ENCODE measurements at places on chromosomes 6 and 20.

- H3K27ac ChIP-seq = no peak overlapping the region
- no peaks in the 10 kb centered on the region for H3K4me1 ChIP-seq
- DNase-seq = no peak
- peaks cover 6% of the 10 kb centered on the region for H3K36me3 ChIP-seq
- H3K27me3 ChIP-seq = no peaks in the 10 kb centered on the region
- no peak overlapping the region for H3K4me3 ChIP-seq
These were observed 15.5 kb upstream of the SNRNP48 start for GRCh38 chr6:7574500-7574899.

DNA sequence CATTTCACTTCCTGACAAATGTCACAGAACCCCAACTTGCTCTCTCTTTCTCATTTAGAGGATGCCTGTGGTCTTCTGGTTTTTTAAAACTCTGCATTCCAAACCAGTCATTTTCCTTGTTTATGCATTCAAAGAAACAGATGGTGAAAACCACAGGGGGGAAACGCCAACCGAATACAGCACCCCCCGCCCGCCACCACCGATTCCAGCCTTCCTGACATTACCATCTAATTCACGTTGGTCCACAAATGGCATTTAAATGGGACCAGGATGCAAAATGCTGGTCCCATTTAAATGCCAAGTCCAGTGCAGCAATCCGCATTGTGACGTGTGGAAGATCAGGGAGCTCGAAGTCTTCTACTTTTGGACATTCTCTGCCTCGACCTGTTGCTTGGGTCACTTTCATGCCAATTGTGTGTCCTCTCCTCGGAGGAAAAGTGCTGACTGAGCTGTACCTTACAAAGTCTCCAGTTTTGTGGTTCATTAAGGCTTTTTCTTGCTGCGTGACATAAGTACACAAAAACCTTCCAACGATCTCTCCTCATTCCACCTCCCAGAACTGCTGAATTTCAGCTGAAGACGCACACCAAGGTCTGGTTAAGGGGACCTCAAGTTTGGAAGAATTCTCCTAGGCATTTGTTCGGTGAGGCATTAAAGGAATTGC lies 35.8 kb downstream of the NEDD9 start:
- DNase-seq = no peak
- no peaks in the 10 kb centered on the region for H3K27me3 ChIP-seq
- H3K4me1 ChIP-seq = no peaks in the 10 kb centered on the region
- peak overlapping the region; percentile 73 for H3K27ac ChIP-seq
- H3K36me3 ChIP-seq = no peaks in the 10 kb centered on the region
- H3K4me3 ChIP-seq = no peak overlapping the region

DNA sequence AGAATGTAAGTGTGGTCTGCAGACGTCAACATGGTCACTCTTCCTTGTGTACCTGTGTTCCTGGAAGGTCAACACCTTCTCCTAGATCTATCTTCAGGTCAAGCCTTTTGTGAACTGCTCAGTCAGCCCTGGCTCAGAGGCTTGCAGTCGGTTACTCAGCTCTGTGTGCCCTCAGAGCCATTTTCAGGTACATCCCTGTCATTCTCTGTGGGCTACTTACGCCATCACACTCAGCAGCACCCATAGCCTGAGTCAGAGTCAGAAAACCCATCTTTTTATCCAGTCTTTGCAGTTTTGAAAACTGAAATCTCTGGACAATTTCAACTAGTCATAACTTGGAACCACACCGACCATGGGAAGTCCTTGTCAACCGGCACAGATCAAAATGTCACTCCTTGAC lies 35.3 kb downstream of the TGM3 start:
- DNase-seq = no peak
- H3K36me3 ChIP-seq = peaks cover 29% of the 10 kb centered on the region
- no peak overlapping the region for H3K27ac ChIP-seq
- no peaks in the 10 kb centered on the region for H3K27me3 ChIP-seq

- no peak overlapping the region for H3K27ac ChIP-seq
- H3K27me3 ChIP-seq = no peaks in the 10 kb centered on the region
- H3K4me3 ChIP-seq = no peak overlapping the region
- no peak for DNase-seq
- no peaks in the 10 kb centered on the region for H3K36me3 ChIP-seq
- H3K4me1 ChIP-seq = no peaks in the 10 kb centered on the region
These were observed 79.2 kb upstream of the FOXA2 start for GRCh38 chr20:22663528-22664025.

- H3K36me3 ChIP-seq = no peaks in the 10 kb centered on the region
- no peaks in the 10 kb centered on the region for H3K4me1 ChIP-seq
- no peak overlapping the region for H3K27ac ChIP-seq
- H3K4me3 ChIP-seq = no peak overlapping the region
These were observed 77.2 kb downstream of the PFDN4 start for GRCh38 chr20:54284928-54285704.

DNA sequence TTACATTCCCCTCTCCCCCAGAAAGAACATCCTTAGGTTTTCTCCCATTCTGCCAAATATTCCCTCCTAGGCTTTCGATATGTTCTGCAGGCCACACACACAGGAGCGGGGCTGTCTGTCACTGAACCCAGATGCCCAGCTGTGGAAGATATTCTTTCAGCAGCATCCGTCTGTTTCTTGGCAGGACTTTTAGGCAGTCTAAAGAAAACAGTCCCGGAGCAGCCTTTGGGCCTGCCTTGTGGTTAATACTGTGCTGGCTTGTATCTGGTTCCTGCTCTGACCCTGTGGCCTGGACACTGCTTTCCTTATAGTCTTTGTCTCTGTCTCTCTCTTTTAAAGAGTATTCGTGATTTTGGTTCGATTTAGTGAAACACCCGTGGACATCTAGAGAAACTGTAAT lies 94.6 kb upstream of the SUPT3H start:
- H3K36me3 ChIP-seq = no peaks in the 10 kb centered on the region
- H3K27ac ChIP-seq = no peak overlapping the region
- H3K4me1 ChIP-seq = no peaks in the 10 kb centered on the region
- no peak for DNase-seq

- peak overlapping the region; percentile 88 for H3K4me3 ChIP-seq
- H3K27ac ChIP-seq = peak overlapping the region; percentile 99
- H3K36me3 ChIP-seq = peaks cover 4% of the 10 kb centered on the region
- H3K4me1 ChIP-seq = peaks cover 40% of the 10 kb centered on the region
These were observed 39.2 kb downstream of the GNAS start for GRCh38 chr20:58891718-58892140.

DNA sequence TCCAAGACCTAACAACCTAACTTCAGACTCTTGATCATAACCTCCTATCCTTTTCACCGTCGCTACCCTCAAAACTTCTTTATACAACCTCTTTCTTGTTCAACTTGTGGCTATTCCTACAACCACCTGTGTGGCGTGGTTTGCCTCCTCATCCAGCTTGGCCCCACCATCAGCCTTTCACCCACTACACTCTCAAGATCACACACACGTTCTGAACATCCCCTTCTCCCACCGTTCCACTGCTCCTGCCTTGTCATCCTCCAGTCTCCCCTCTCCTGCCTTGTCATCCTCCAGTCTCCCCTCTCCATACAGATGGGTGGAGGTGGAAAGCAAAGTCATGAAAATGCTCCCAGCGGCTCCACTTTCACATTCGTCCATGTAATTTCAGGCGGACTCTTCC lies 14.0 kb downstream of the MAK start:
- H3K27ac ChIP-seq = no peak overlapping the region
- DNase-seq = no peak
- H3K4me3 ChIP-seq = no peak overlapping the region

- H3K27ac ChIP-seq = no peak overlapping the region
- no peak for DNase-seq
- H3K4me3 ChIP-seq = no peak overlapping the region
- H3K36me3 ChIP-seq = no peaks in the 10 kb centered on the region
These were observed 97.7 kb downstream of the ATG5 start for GRCh38 chr6:106227612-106228507.

- no peak overlapping the region for H3K27ac ChIP-seq
- H3K4me3 ChIP-seq = no peak overlapping the region
- H3K27me3 ChIP-seq = no peaks in the 10 kb centered on the region
- H3K4me1 ChIP-seq = no peaks in the 10 kb centered on the region
- DNase-seq = no peak
These were observed 150.0 kb downstream of the BTBD3 start for GRCh38 chr20:12067686-12068085.

DNA sequence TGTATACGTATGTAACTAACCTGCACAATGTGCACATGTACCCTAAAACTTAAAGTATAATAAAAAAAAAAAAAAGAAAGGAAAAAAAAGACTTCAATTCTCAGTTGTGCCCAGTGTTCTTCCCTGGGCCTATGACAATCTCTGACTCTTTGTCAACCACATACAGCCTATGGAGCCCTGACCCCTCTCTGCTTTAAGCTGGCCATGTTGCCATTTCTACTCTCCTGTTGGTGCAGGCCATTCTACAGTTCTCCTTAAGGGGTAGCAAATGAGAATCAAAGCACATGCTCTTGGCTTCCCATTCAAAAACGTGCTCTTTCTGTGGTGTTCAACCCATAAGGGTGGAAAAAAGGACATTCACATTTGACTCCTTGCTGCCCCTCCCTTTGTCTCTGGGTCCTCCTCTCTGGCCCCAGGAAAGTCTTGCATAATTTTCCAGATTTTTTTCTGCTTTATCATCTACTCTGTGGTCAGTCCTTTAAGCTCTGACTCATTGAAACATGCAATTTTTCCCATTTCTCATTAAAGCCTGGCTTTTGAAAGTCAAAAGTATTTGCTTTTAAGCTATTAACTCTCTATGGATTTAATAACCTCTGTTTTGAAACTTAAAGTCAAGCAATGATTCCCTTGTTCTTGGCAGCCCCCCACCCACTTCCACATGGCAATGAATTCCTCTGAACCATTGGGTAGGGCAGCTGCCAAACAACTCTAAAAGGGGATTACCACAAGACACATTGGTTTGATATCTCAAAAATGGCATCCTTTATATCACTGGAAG lies 208.6 kb upstream of the MCHR2 start:
- no peaks in the 10 kb centered on the region for H3K4me1 ChIP-seq
- H3K27me3 ChIP-seq = no peaks in the 10 kb centered on the region
- no peak overlapping the region for H3K27ac ChIP-seq
- H3K36me3 ChIP-seq = no peaks in the 10 kb centered on the region

- DNase-seq = no peak
- no peaks in the 10 kb centered on the region for H3K36me3 ChIP-seq
- H3K4me1 ChIP-seq = peaks cover 33% of the 10 kb centered on the region
- peaks cover 48% of the 10 kb centered on the region for H3K27me3 ChIP-seq
- no peak overlapping the region for H3K4me3 ChIP-seq
These were observed 39.5 kb downstream of the NCR2 start for GRCh38 chr6:41374618-41375590.

DNA sequence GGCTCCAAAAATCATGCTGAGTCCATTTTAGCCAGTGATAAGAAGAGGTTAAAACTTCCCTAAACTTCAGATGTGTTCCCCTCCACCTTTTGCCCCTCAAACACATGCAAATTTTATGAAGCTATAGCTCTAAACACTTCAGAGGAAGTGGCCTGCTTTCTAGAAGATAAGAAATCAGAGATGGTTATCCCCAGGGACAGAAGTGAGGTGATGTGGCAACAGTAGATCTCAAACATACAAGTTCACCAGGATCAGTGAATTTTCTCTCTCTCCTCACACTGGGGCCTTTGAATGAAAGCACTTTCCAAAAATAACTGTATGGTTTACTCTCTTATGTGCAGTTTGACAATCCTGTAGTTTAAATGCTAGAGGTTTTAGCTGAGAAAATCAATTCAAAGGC lies 332.0 kb downstream of the BTBD9 start:
- DNase-seq = no peak
- H3K27ac ChIP-seq = no peak overlapping the region
- H3K4me1 ChIP-seq = no peaks in the 10 kb centered on the region
- no peak overlapping the region for H3K4me3 ChIP-seq
- no peaks in the 10 kb centered on the region for H3K36me3 ChIP-seq

GRCh38 chr6:41966961-41967311 lies 25.3 kb upstream of the CCND3 start:
- no peak overlapping the region for H3K27ac ChIP-seq
- DNase-seq = no peak
- H3K27me3 ChIP-seq = no peaks in the 10 kb centered on the region
- H3K36me3 ChIP-seq = peaks cover 9% of the 10 kb centered on the region
- H3K4me3 ChIP-seq = no peak overlapping the region

GRCh38 chr20:53042521-53042920 lies 70.4 kb downstream of the TSHZ2 start:
- no peaks in the 10 kb centered on the region for H3K27me3 ChIP-seq
- H3K36me3 ChIP-seq = no peaks in the 10 kb centered on the region
- H3K4me1 ChIP-seq = peaks cover 13% of the 10 kb centered on the region
- no peak overlapping the region for H3K4me3 ChIP-seq
- H3K27ac ChIP-seq = no peak overlapping the region

DNA sequence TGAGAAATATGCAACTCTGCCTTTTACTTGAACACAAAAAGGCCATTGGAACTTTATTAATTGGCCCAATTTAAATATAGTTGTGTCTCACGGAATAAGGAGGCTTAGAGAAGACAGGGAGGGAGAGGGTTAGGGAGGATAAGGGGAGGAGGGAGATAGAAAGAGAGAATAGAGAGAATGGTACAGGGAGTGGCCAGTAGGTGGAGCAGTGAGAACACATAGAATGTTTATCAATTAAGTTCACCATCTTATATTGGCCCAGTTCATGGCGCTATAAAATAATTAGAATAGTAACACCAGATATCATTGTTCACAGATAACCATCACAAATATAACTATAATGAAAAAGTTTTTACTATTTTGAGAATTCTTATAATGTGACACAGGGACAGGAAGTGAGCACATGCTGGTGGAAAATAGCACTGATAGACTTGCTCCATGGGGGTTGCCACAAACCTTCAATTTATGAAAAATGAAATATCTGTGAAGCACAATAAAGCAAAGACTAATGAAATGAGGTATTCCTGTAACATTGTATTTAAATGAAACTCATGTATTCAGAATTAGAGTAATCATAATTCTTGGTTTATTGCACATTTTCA lies 374.1 kb upstream of the MANEA start:
- H3K4me3 ChIP-seq = no peak overlapping the region
- H3K27ac ChIP-seq = no peak overlapping the region
- no peak for DNase-seq
- H3K4me1 ChIP-seq = no peaks in the 10 kb centered on the region
- H3K36me3 ChIP-seq = no peaks in the 10 kb centered on the region
- no peaks in the 10 kb centered on the region for H3K27me3 ChIP-seq

DNA sequence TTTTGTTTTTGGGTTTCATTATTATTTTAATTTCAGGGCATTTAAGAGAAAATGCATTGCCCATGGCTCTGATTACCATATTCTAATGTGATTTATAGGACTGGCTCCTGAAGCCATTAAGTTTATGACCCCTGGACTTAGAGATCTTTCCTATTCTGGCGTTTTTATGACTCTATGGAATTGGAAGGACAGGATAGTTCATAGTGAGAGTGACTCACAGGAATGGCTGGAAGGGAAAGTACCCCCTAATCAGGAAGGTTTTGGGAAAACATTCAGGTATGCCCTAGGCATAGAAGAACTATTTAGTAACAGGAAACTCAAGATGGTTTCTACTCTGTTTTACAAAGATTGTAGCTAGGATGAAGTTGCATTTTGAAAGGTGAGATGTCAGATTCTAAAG lies 108.6 kb upstream of the SLC2A12 start:
- no peak for DNase-seq
- no peaks in the 10 kb centered on the region for H3K4me1 ChIP-seq
- no peaks in the 10 kb centered on the region for H3K27me3 ChIP-seq
- H3K36me3 ChIP-seq = no peaks in the 10 kb centered on the region

All from esophagus squamous epithelium (tissue), 5 donors.